Mammary epithelial cell (primary cell): ENCODE measurements at places on chromosomes 4 and X.
A peak's percentile ranks its signal among the peaks of the same experiment; 100 is the strongest.

- DNase-seq, result no peak
These were observed 38.8 kb downstream of the TBCK start for GRCh38 chr4:106277140-106277675.

DNA sequence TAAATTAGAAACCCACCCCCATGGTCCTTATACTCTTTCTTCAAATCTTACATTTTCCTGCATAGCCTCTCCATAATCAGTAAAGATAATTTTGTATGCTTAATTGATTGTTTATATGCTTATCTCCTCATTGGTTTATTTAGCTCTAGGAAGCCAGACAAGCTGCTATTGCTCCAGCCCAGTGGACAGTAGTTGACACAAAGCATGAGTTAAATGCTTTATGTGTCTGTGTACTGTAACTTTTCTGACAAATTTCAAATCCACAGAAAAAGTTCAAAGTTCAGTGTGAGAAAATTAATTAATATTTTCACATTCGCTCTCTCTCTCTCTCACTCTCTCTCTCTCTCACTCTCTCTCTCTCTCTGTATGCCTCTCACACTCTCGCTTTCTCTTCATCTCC is 181.7 kb downstream of the GABRB1 start:
- no peak for DNase-seq

DNA sequence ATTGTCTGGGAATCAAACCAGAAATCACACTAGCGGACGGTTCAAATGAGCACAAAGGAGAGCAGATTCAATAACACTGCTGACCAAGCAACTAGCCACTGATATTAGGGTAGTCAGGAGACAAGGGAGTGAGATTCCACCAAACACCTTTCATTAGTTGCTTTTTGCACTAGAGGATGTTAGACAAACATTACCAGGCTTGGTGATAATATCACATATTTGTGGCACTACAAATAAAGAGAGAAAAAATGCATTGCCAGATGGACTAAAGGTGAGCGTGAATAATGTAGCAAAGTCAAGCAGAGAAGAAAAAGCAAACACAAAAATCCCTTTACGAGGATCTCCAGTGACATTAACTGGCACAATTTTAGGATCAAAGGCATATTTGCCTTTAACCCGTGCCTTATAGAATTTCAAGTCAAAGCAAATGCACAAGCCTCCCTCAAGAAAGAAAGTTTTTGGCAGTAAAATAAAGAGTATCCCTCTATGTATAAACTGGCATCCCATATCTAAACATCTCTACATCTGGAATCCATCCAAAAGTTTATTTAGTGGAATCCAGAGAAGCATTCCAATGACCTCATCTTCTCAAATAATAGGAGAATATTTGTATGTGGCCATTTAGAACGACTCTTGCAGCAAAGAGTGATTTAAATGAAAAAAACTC is 290.9 kb downstream of the KCTD8 start:
- no peak for DNase-seq

GRCh38 chr4:81207828-81208227 is 7.2 kb downstream of the PRKG2 start:
- peak; percentile 95 for DNase-seq

DNA sequence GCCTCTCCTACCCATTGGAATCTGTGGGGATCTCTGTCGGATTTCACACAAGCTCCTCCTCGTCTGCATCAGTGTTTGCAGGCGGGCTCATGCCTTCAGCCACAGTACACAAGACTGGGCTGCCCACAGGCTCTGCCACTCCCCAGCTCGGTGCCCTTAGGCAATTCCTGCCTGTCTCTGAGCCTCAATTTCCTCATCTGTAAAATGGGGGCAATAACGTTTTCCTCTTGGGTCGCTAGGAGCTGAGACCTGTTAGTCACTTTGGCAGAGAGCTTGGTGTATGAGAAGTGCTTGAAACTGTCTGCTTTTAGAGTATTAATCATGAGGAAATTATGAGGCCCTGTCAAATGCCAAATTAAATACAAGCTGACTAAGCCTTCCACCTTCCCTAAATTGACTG is 27.6 kb upstream of the MSX1 start:
- no peak for DNase-seq

- DNase-seq, result no peak
These were observed 20.3 kb upstream of the FAM9C start for GRCh38 chrX:13064599-13065143.

DNA sequence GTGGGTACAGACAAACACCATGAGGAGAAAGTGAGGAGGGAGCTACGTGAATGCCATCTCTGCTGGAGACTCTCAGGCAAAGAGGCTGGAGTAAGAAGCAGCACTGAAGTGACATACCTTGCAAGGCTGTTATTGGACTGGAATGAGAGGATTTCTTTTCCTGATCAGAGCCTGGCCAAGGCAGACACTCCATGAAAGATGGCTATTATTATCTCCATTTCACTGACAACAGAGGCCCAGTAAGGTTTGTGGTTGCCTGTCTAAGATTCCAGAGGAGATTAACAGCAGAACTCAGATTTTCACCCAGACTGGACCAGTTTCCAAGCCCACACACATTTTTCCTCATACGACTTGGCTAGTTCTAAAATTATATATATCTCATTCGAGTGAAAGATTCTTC is 162.0 kb upstream of the EOLA2 start:
- no peak for DNase-seq

- DNase-seq, result peak; percentile 56
These were observed 10.4 kb downstream of the SLC9B1 start for GRCh38 chr4:103008875-103009729.

DNA sequence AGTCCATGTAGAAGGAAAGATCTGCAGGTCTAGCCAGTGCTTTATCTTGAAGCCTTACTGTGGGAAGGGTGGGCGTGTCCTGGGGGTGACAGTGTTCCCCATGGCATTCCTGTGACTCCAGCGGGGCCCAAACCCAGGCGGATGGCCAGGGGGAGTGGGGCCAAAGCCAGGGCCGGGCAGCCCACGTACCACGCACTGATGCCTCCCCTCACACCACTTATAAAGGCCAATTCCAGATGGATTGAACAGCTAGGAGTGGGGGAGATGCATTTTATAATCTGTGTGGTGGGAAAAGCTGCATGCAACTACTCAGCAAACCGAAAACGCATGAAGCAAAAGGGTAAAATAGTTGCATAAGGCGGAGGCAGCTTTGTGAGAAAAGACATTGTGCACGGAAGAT is 36.4 kb downstream of the NELFA start:
- no peak for DNase-seq

DNA sequence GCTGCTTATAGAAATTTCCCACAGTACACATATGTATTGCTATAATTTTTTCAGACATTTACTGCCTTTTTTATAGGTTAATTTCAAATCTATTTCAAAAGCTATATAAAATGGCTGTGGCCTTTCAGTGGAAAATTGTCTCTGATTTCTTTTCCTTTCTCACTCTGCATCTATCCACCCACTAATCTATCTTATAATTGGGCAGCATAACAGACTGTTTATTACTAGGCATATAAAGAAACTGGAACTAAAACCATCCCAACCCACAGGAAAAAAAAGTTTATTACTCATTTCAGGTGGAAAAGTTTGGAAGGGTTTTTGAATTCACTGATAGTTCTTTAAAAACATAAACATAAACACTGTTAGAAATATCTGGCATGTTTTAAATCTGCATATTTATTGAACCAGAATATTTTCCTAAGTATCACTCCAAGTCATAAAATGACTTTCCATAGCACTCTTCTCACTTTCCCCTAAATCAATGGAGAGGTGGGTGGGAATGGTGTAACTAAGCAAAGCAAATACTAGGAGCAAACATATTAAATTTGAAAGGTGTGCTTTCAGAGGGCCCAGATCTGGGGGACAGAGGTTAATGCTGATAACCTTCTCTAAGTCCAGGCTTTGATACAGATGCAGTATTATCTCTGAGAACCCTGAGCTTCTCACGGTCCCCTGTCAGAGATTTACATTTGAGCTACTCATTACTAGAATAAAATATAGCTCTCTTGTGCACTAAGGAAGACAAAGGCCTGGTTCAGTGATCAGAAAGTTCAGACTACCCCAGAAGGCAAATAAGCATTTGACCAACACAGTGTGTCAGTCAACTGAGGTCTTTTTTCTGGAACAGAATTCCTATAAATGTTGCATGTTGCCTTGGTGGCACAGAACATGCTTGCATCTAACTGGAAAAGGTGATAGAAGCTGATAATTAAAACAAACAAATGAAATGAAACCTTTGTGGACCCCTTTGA is 328.3 kb downstream of the UNC5C start:
- DNase-seq, result no peak

DNA sequence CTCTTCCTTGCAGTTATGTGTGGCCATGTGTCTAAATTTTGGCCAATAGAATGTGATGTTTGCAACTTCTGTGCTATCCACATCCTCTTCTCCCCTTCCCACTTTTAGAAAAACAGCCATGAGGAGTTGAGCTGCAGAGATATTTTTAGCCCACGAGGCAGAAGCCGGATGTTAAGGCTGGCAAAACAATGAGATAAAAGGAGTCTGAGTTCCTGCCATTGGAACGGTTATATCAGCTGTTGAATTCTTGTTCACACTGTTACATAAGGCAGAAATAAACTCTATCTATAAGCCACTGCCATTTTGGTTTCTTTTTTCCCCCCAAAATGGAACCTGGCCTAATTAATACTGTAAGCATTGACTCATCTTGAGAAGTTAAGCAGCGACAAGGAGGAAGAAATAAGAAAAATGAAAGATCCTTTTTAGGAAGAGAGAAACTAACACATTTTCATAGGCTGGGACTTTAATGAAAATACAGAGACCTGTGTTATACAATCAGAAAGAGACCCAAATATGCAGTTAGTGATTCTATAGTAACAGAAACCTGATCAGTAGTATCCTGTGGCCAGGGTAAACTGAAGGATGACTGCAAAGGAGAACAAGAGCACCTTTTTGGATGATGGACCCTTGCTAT is 200.5 kb downstream of the INPP4B start:
- DNase-seq, result no peak

- DNase-seq, result no peak
These were observed 663 bp upstream of the USP53 start for GRCh38 chr4:119211867-119212233.

DNA sequence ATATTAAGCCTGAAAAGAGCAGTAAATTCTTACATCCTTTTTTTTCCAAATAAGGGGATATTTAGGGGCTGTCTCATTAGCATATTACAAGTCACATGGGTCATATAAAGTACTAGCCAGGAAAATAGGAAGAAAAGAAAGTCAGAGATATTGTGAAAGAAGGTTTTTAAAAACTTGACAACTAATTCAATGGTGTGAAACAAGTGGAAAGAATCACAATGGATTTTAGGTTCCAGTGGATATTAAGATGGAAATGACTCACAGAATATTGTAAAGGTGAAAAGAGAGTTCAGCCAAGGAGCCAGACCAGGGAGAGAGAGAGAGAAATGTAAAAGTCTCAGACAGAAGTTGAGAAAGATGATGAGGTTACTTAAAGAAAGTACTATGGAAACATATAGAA is 297.2 kb downstream of the IQCM start:
- no peak for DNase-seq

GRCh38 chr4:146261041-146261440 is 46.7 kb downstream of the REELD1 start:
- DNase-seq, result no peak

- DNase-seq, result no peak
These were observed 12.6 kb downstream of the BCOR start for GRCh38 chrX:40085102-40085551.

DNA sequence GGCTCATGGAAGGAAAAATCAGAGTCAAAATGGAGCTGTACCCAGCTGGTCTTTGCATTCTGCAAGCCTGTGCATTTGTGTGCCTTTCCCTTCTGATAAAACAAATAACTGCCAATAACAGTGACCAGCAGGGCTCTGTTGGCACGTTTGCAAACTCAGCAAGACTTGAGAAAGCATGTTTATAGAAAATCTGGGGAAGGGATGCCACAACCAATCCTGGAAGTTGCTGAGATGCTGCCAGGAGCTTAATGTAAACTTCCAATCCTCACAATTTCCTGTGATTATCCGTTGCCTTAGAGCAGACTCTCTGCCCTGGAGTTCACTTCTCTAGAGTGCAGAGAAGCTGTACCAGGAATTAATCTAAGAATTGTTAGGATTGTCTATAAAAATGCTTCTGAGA is 6.9 kb upstream of the ANXA3 start:
- no peak for DNase-seq

- no peak for DNase-seq
These were observed 51.3 kb downstream of the RNF150 start for GRCh38 chr4:141081921-141082395.

DNA sequence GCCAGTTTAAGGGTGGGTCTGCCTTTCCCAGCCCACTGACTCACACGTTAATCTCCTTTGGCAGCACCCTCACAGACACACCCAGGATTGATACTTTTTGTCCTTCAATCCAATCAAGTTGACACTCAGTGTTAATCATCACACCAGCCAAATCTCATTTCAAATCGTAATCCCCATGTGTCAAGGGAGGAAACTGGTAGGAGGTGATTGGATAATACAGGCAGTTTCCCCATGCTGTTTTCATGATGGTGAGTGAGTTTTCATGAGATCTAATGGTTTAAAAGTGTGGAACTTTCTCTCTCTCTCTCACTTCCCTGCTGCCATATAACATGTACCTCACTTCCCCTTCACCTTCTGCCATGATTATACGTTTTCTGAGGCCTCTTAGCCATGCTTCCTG is 647.2 kb upstream of the FRG1 start:
- no peak for DNase-seq

DNA sequence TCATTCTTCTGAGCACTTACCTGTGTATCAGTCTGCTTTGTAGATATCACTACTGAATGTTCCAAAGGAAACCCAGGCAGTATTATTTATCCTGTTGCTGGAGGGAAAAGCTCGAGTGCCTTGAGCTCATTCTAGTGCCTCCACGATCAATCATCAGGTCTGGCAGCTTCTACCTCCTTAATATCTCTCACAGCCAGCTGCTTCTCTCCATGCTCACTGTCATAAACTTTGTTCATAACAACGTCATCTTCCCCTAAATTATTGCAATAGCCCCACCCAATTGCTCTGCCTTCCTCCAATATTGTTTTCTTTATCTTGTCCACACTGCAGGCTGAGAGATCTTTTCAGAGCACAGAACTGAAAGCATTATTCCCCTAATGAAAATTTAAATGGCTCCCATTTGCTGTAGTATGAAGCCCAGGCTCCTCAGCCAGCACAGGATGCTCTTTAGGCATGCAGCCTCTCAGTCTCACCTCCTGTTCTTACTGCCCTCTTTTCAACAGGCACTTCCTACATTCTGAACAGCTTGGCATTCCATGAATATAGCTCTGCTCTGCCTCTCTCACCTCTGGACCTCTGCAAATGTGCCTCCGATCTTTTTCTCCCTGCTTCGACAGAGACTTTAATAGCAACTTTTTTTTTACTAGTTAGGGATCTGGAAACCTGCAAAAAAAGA is 504.2 kb upstream of the IGFBP7 start:
- DNase-seq, result no peak

- no peak for DNase-seq
These were observed 118.8 kb downstream of the CHRNA9 start for GRCh38 chr4:40453912-40454311.
